ENCODE measurements at places on chromosomes 6 and 20.
A peak's percentile ranks its signal among the peaks of the same experiment; 100 is the strongest.

DNA sequence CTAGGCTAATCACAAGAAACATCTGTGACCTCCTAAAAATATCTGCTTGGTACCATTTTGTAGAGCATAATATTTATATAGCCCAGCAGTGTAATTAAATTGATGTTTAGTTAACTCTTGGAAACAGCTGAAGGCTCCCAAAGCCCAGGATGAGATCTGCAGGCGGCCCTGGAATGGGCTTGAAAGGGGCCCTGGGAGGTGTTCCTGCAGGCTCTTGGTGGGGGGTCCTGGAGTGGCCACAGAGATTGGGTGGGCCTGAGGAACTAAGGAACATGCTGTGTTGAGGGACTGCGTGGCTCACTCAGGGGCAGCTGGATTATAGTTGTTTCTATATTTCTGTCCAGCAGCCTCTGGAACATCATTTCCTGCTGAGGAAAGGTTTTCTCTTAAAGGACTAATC, 9.2 kb downstream of the SCP2D1 start:
- no peak for DNase-seq

DNA sequence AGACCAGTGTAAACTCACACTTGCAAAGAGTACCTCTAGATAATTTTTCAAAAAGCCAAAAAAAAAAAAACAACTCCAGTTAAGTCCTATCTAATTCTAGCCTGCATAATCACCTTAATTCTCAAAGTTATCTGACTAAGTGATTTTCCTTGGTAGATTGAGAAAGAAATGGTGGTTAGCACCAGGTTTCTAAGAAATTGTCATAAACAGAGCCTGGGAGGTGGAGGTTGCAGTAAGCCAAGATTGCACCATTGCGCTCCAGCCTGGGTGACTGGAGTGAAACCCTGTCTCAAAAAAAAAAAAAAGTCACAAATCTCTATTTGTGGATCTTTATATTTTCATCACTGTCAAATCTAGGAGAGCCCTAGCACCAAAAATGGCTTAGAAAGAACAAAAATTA, 8.9 kb downstream of the FBXO5 start:
- DNase-seq: no peak

DNA sequence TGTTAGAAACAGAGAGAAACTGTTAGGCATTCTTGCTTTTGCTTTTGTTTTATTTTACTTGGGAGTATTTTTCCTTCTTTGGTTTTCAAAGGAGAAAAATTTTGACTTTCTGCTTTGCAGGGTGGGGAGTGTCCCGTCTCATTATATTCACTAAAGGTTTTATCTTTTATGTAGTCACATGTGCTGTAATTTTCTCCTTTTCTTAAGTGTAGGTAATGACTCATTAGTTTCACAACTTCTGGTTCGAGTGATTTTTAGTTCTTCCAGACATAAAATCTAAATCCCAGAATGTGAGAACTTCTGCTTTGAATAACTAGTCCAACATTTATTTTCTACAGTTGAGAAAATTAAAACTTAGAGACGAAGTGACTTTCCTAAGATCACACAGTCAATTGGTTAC, 37.7 kb downstream of the ADGRF1 start:
- no peak for DNase-seq

DNA sequence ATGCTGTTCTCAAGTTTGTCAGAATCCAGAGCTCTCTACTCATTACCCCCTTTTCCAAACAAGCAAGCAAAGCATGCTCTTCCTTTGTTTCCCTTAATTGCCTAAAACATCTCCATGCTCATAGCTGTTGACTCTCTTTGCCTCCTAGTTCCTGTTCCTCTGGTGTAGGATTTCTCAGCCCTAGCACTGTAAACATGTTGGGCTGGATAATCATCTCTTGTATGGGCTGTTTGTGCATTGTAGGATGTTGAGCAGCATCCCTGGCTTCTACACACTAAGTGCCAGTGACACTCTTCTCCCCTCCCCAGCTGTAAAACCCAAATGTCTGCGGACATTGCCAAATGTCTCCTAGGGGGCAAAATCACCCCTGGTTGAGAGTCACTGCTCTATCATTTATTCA, 14.0 kb downstream of the PPARD start:
- DNase-seq: no peak

- no peak for DNase-seq
Measured at GRCh38 chr6:31216208-31216898, 45.9 kb upstream of the POU5F1 start.

DNA sequence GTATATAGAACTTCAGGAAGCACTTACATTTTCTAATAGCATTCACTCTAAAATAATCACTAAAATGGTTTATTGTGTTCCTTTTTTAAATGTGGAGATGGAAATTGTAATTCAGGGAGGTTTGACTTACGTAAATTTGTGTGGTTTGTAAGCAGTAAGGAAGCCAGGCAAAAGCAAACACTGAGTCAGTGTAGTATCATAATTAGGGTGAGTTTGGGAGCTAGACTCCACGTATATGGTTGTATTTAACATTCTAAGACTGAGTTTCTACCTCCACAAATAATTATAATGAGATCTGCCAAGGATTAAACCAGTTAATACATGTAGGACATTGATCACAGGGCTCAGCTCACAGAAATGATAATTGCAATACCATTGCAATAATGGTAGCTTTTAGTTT, 425.5 kb downstream of the CBLN4 start:
- peak; percentile 4 for DNase-seq

- DNase-seq: peak; percentile 35
Measured at GRCh38 chr6:41637194-41638001, 870 bp upstream of the MDFI start.

DNA sequence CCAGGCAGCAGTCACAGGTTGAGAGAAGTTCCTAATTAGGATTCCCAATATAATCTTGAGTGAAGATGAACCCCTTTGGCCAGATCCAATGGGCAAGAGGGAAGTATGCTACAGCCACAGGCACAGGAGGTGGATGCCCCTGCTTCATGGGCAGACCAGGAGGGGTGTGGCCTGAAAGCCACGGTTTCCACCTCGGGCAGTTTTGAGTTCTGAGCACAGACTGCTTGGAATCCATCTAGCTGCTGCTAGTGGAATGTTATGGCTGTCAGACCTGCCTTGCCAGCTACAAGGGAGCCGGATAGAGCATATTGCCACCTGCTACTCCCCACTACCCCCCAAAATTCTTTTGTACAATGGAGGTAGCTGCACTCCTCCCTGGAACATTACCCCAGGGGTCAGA, 672.9 kb downstream of the HACE1 start:
- no peak for DNase-seq

DNA sequence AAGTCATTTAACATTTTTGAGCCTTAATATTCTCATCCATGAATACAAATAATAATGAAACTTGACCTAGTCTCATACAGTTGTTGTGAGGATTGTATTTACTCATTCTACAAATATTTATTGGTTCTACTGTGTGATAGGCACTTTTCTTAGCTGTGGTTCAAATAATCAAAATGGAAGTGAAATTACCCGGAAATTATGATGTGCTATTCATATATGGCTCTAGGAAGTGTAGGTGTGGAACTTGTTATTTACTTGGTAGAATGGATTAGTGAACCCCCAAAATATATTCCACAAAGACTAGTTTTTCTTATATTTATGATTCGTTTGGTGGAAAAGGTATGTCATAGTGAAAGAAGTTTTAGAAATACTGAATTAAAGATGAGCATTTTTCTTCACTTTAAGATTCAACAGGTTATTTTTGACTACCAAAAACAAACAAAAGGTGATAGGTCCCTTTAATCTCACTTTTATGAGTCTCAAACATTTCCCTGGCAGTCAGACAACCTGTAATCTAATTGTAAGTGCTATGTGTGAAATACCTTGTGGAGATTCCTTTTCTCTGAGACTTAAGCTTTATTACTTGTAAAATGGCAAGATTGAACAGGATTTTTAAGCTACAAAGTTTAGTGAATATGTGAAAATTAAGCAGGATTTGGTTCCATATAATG, 77.8 kb downstream of the STXBP5 start:
- no peak for DNase-seq

- DNase-seq: no peak
Measured at GRCh38 chr6:151285122-151285521, 45.4 kb downstream of the AKAP12 start.

DNA sequence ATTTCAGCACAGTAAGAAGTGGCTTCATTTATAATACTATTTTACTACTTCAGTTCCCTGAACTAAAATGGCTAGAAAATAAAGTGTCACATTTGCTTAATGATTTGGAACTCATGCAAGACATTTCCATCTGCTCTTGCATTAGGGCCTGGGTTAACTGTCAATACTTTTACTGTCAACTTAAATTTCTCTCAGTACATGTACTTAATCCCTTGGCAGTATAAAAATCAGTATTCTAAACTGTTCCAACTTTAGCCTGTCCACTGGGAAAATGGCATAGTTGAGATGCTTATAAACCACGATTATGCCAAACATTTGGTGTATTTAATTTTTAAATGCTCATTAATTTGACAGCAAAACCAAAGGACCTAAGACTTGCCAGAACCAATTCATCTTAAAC, 154.5 kb downstream of the ASCC3 start:
- DNase-seq: no peak

DNA sequence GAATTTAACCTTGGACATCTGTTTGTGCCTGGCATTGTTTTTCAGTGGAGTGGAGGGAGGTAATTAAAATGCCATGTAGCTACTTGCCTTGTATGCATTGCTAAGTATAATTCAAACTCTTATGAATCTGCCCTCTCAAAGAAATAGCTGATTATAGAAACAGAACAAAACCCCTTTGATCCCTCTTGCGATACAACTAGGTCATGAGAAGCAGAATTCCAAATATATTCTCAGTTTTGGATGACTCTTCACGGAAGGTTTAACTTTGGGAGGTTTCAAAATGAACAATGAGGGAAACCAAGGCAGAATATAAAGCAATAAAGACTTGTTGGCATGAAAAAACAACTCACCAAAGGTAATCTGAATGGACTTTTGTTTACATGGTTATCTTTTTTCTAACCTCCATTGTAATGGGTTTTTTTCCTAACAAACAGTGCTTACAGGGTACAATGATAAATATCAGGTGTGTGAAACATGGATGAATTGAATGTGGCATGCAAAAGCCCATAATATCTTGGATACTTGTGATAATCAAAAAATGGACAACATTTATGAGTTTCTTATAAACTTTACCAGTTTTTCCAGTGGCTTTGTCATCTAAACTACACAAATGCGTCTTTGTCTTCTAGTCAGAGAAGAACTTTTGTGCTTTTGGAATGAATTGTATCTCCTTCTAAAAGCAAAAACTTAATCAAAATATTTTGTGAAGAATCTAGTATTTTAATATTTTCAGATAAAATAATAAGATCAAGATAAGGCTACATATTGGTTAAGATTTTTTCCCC, 15.7 kb upstream of the HEY2 start:
- no peak for DNase-seq

DNA sequence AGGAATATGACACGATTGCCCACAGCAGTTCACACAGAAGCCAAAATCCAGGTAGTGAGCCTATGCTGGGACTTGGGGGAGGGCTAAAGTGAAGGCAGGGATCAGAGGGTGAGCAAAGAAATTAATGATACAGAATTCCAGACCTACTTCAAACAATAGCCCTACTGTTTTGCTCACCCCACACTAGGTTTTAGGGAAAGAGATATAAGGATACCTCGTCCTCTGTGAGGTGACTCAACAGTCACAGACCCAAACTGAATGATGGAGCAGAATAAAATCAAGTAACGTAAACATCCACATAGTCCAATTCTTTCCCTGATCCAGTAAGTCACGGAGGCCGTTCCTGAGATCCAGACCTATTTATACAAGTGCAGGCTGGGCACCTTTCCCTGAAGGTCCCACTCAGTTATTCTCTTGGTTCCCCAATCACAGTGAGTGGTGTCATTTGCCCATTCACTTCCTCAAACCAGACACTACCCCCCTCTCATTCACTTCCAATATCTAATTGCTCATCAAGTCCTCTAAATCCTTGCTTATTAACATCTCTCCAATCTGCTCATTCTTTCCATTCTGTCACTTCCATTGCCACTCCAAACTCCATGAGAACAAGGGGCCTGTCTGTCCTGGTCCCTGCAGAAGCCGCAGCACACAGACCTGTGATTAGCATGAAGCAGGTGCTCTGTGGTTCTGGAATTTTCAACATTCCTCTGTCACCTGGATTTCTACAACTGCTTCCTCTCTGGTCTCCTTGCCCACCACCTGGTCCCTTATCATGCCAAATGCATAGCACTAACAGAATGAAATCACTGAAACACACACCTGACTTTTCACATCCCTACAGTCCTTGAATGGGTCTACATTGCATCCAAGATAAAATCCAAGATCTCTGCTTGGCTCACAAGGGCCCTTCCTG, 55.9 kb downstream of the ATXN1 start:
- no peak for DNase-seq

- no peak for DNase-seq
Measured at GRCh38 chr6:152277826-152278329, 359.3 kb downstream of the SYNE1 start.

- DNase-seq: no peak
Measured at GRCh38 chr20:25626779-25627178, 3.0 kb upstream of the NANP start.

GRCh38 chr20:58903614-58904013, 51.1 kb downstream of the GNAS start:
- no peak for DNase-seq

DNA sequence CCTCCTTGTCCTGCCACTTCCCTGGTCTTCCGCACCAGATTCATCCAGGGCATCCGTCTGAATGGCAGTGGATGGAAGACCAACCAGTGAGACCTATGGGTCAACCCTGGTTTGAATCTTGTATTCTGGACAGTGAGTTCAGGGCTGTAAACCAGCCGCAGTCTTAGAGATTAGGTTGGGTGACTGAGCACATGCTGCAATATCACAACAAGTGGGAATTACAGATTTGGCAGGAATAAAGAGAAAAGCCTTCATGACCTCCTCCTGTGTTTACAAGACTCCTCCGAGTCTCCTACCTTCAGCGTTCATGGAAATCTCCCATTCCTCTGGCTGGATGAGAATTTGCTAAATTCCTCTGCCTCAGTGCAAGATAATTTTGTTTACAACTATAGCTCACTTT, 9.9 kb downstream of the ECI2 start:
- no peak for DNase-seq

DNA sequence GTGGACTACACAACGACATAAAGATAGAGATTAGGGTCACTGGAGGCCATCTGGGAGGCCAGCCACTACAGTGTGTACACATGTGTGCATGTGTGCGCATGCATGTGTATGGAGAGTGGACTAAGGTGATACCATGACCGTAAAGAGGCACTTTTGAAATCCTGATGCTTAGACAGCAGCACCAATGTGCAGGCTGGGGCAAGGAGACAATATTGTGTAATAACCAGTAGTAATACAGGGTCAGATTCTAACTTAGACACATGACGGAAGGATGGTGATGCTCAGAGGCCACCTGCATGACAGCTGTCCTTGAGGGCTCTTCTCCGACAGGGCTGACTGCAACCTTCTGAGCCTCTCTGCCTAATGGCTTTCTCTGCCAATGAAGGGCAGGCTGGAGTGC, 25.5 kb downstream of the CST9L start:
- no peak for DNase-seq

Measured in HuH-7.5 (cell line).